MCF 10A (cell line): ENCODE measurements at places on chromosomes 2 and 18. TPM values are rescaled to one million over a fixed set of nuclear protein-coding genes. Genes with fewer than 3 reads are reported as not detected.

DNA sequence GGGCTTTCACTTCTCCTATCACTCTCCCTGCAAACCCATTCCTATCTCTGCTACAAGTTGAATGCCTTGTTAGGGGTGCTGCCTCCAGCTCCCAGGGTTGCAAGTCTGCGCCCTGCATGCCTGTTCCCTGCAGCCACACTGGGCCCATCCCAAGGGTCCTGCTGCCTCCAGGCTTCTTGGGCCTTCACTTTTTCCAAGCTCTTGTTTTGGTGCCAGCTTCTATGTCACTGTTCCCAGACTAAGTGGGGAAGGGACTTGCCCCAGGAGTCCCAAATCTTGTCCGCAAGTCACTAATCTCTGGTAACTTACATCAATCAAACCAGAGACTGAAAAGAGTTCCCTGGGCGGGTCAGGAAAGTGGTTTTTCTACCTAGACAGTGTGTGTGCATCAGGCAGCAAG is 65.4 kb downstream of the ZCCHC2 start:
- peaks cover 8% of the 10 kb centered on the region for H3K4me1 ChIP-seq
- no peaks in the 10 kb centered on the region for H3K27me3 ChIP-seq
- no peak overlapping the region for H3K4me3 ChIP-seq
- no peak for DNase-seq
- H3K36me3 ChIP-seq = peaks cover 13% of the 10 kb centered on the region

DNA sequence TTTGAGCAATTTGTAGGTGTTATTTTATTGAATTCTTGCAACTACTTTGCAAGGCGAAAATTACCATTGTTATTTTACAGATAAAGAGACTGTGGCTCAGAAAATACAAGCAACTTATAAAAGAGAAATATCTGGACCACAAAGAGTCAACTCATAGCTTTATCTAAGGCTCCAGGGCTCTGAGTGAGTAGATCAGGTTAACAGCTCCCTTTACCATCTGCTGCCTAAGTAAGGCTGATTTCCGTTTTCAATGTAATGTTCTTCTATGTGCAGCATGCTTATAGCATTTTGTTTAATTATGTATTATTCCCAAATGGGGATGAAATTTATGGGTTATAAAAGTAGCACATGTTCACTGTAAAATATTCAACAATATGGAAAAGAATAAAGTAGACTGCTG is 299.1 kb upstream of the TNP1 start:
- H3K27ac ChIP-seq = no peak overlapping the region
- H3K4me1 ChIP-seq = peaks cover 6% of the 10 kb centered on the region
- no peak overlapping the region for H3K4me3 ChIP-seq
- DNase-seq = no peak
- no peaks in the 10 kb centered on the region for H3K27me3 ChIP-seq
- no peaks in the 10 kb centered on the region for H3K36me3 ChIP-seq

DNA sequence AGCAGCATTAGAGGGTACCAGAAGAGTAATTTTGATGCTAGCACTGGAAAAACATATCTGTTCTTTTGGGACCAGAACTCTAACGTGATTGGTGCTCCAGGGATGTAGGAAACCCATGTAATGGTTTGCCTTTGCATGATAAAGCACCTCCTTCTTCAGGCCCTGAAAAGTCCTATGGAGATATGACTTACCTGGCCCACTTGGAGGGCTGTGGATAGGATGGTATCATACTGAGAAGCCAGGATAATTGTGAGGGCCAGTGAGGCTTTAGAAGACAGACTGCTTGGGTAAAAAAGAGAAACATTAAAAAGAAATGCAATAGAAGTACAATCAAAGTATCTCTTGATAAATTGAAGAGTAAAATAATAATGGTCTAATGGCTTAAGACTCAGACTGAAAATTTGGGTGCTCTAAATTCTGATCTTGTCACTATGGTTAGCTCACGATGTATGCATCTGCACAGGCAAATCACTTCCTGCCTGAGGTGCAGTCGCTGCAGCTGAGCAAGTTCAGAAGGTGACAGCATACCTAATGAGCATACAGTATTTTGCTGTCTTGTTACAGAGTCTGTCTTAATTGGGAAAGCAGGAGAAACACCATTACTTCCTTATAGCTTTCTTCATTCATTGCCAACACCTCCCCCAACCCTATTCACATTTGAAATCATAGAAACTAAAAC is 371.5 kb downstream of the NUP35 start:
- no peak for DNase-seq
- peaks cover 11% of the 10 kb centered on the region for H3K4me1 ChIP-seq
- no peak overlapping the region for H3K27ac ChIP-seq
- H3K27me3 ChIP-seq = no peaks in the 10 kb centered on the region
- H3K4me3 ChIP-seq = no peak overlapping the region
- H3K36me3 ChIP-seq = no peaks in the 10 kb centered on the region

- H3K4me1 ChIP-seq = no peaks in the 10 kb centered on the region
- DNase-seq = no peak
- no peaks in the 10 kb centered on the region for H3K27me3 ChIP-seq
- H3K27ac ChIP-seq = no peak overlapping the region
- no peaks in the 10 kb centered on the region for H3K36me3 ChIP-seq
- no peak overlapping the region for H3K4me3 ChIP-seq
Measured at GRCh38 chr2:82275599-82275998, 1971.0 kb upstream of the LRRTM1 start.

DNA sequence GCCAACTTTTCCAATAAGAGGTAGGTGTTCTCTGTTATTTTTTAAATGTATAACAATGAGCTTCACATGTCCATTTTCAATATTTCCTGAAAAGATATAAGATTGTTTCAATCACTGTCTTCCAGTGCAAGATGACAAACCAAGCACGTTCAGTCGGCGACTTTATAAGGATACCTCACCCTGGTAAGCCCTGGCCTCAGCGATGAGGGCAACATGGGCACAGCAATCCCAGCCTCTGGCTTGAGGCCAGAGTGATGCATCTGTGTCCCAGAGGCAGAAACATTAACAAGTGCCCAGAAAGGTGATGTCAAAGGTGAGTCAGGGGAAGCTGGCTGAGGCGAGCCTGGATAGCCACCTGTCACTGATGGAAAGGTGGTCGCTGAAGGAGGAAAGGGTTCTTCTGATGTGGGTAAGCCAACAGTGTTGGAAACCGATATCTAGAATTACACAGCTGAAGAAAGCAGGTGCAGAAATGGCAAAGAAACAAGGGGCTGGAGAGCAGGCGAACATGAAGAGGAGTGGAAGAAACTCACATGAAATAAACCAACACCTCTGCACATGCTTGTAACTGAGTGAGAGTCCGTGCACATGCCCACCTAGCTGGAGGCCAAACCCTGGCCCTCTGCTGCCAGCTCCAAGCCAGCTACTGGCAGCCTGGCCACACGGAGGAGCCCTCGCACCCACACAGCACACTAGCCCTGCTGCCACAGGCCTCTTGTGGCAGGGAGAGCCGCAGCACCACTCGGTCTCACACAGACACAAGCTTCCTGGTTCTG is 65.5 kb downstream of the FBXO15 start:
- H3K27ac ChIP-seq = no peak overlapping the region
- H3K4me1 ChIP-seq = no peaks in the 10 kb centered on the region
- no peaks in the 10 kb centered on the region for H3K36me3 ChIP-seq
- H3K27me3 ChIP-seq = no peaks in the 10 kb centered on the region

DNA sequence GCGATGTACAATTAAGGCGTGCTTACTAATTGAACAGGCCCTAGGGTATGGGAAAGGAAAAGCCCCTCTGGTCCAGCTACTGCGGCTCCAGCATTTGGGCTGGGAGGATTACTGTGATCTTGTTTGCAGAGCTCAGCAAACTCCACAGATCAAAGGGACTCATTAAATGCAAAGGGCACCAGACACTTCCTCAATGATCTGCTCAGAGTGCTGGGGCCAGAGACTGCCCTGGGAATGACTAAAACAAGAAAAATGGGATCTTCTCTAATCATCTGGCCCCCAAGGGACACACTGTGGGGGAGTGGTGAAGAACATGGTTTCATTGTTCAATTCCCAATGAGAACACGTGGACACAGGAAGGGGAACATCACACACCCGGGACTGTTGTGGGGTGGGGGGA is 85.0 kb downstream of the MARCHF4 start:
- DNase-seq = no peak
- no peak overlapping the region for H3K4me3 ChIP-seq
- H3K27ac ChIP-seq = no peak overlapping the region
- no peaks in the 10 kb centered on the region for H3K27me3 ChIP-seq
- no peaks in the 10 kb centered on the region for H3K36me3 ChIP-seq

GRCh38 chr18:6750411-6750810 is 20.9 kb downstream of the ARHGAP28 start:
- no peak overlapping the region for H3K27ac ChIP-seq
- H3K27me3 ChIP-seq = no peaks in the 10 kb centered on the region
- no peaks in the 10 kb centered on the region for H3K36me3 ChIP-seq
- H3K4me1 ChIP-seq = peaks cover 33% of the 10 kb centered on the region
- no peak overlapping the region for H3K4me3 ChIP-seq

DNA sequence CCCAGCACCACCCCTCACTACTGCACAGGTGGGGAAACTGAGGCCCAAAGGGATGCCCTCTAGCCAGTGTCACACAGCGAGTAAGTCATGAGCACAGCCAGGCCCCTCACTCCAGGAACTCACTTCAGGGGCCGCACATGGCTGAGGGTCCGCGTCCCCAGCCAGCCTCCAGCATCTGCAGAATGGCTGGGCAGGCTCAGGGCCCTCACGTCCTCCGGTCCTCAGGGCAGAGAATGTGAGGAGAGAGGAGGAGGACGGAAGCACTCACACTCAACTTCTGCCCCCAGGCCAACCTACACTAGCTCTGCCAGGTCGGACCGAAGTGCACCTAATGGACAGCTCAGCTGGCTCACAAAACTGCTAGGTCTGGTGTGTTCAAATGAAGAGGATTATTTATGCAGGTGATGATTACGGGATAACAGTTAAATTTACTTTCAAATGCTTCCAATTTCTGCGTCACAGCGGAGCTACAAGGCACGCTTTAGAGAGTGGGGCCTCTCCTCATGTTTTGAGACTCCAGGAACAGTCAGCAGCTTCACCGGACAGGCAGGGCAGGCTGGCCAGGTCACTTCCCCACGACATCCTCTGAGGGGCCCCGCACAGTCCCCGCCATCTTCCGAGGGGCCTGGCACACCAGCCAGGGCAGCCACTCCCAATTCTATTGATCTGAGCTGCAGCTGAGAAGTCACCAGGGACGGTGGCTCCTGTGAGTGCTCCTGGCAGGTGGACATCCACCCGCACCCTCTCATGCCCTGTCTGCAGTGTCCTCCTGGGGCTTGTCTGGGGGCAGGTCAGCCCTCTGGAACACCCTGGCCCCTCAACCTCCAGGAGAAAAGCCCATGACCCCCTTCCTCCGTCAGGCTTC is 26.5 kb downstream of the KIF1A start:
- DNase-seq = no peak
- no peaks in the 10 kb centered on the region for H3K4me1 ChIP-seq
- no peak overlapping the region for H3K27ac ChIP-seq
- peaks cover 46% of the 10 kb centered on the region for H3K27me3 ChIP-seq

GRCh38 chr18:11882636-11883035 is 25.5 kb downstream of the MPPE1 start:
- H3K4me3 ChIP-seq = no peak overlapping the region
- H3K36me3 ChIP-seq = peaks cover 19% of the 10 kb centered on the region
- H3K4me1 ChIP-seq = peaks cover 2% of the 10 kb centered on the region
- H3K27ac ChIP-seq = no peak overlapping the region
- no peaks in the 10 kb centered on the region for H3K27me3 ChIP-seq

LINC00305 gene
- total RNA-seq = not detected in 2 replicates

DSG2 gene
- 106 and 134 TPM in 2 replicates for total RNA-seq
